Hematopoietic multipotent progenitor cell treated with erythropoietin and hydrocortisone succinate and interleukin-3 and kit ligand, for 15 days (in vitro differentiated cells): ENCODE measurements at places on chromosomes 16 and 17.
A peak's percentile ranks its signal among the peaks of the same experiment; 100 is the strongest.

DNA sequence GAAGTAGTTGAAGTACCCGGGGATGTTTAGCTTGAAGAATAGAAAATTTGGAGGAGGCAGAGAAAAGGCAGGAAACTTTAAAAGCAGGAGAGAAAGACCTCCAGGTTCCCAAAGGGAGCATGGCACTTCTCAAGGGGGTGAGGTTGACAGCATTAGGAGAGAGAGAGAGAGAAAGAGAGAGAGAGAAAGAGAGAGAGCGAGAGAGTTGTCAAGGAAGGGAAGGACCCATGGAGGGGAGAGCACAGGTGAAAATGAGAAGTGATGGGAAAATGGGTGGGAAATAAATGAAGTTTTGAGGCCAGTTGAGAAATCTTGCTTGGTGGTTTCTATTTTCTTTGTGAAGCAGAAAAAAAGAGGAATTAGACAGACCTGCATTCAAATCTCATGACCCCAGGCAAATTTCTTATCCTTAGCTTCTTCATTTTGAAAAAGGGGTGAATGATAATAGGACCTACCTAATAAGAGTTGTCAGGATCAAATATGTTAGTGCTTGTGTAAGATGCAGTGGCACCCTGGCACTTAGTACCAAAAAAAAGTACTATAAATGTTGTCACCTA lies 24.0 kb downstream of the PRKCB start:
- DNase-seq: no peak

GRCh38 chr17:15157051-15157450 lies 108.1 kb downstream of the PMP22 start:
- DNase-seq: no peak

DNA sequence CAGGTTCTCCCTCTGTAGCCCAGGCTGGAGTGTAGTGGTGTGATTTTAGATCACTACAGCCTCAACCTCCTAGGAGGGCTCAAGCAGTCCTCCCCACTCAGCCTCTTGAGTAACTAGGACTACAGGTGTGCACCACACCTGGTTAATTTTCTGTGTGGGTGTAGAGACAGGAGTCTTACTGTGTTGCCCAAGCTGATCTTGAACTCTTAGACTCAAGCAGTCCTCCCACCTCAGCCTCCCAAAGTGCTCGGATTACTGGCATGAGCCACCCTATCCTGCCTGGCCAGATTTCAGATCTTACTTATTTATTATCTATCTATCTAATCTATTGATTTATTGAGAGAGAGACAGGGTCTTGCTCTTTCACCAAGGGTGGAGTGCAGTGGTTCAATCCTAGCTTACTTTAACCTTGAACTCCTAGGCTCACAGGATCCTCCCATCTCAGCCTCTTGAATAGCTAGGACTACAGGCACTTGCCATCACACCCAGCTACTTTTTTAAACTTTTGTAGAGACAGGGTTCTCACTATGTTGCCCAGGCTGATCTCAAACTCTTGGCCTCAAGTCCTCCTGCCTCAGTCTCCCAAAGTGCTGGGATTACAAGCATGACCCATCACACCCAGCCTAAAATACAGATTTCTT lies 61.8 kb downstream of the TUBD1 start:
- DNase-seq: no peak

DNA sequence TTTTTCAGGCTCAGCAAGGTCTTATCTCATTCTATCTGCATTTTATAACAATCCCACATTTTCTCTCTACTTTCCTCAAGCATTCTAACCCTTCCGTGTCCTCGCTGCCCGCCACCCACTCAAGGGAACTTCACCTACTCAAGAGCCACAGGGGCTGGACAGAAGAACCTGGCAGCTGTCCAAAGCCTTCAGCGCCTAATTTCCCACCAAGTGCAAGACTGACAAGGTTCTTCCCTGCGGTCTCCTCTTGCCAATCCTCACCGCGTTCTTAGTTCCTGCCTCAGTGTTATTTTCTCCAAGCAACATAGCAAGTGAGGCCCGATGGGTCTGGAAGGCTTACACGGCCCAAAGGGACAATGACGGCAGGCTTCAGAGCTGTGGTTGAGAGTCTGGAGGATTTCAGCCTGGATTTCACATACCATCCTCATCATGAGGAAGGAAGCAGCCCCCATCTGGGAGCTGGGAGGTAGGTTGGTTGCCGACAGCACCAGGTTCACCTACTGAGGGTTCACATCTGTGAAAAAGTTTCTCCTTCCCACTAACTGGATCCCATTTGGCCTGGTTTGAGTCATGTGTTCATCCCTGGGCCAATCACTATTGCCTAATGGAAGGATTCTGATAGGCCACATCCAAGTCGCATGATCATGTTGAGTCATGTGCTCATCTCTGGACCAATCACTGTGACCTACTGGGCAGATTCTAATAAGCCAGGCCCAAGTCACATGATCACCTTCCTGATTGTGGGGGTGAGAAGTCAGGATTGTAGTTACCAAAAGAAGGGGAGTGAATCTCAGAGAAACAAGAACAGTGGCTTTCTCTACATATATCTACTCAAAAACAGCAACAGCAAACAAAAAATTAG lies 108.2 kb downstream of the N4BP1 start:
- no peak for DNase-seq

- no peak for DNase-seq
These were observed 1.7 kb downstream of the GINS2 start for GRCh38 chr16:85686912-85687591.

GRCh38 chr17:22600644-22601298 lies 908.4 kb downstream of the KCNJ18 start:
- no peak for DNase-seq

- DNase-seq: no peak
These were observed 26.7 kb downstream of the SAP30BP start for GRCh38 chr17:75693500-75694481.

DNA sequence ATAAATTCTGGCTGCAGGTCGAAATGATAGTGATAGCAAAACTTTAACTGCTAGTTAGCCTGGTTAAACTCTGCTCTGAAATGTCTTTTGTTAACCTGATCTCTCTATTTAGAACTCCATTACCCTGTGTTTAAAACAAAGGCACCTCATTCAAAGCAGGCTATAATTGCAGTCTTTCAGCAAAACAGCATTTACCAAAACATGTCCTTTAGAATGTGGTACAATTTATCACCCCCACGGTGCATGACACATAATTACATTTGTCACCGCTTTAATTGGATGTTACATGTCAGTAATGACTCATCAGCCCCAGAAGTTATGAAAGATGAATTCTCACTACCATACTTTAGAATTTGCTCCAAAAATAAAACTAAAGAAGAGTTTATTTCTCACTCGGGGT lies 295.4 kb downstream of the TOX3 start:
- DNase-seq: no peak

DNA sequence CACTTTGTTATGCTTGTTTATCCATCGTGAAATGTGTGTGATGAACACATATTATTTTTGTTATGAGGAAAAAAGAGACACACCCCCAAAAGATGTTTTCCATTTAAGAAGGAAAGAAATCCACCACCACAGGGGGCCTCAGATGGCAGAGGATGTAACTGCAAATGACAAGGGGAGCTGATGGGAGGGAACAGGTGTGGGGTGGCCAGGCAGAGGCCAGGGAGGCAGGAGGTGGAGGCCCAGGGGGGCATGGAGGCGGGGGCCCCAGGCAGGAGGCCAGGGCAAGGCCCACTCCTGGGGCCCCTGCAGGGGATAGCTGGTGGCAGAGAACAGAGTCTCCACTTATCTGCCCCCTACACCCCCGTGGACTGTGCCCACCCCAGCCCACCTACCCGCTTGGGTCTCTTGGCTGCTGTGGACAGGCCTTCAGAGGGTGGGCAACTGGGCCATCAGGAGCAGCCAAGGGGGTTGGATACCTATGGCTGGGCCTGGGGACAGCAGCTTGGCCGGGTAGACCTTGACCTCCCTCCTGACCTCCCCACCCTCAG lies 28.0 kb downstream of the PPL start:
- no peak for DNase-seq

DNA sequence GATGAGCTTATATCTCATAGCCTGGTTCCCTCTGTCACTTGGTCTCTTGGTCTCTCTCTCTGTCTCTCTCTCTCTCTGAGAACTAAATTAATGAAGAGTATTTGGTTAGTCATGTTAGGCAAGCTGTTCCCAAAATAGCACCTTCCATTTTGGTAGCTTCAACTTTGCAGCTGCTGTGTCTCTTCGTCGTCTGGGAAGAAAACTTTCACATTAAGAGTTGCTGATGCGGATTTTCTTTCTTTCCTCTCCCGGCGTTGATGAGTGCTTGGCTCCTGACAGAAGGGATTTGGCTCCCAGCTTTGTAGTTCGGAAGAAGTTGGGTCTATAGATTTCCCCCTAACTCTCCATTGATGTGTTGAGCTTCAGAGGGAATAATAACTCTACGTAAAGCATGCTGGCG lies at the start of gene RBFOX1:
Gene RBFOX1 (plus strand): TSS at position 235 of the 400 bp plus-strand sequence.
- no peak for DNase-seq

DNA sequence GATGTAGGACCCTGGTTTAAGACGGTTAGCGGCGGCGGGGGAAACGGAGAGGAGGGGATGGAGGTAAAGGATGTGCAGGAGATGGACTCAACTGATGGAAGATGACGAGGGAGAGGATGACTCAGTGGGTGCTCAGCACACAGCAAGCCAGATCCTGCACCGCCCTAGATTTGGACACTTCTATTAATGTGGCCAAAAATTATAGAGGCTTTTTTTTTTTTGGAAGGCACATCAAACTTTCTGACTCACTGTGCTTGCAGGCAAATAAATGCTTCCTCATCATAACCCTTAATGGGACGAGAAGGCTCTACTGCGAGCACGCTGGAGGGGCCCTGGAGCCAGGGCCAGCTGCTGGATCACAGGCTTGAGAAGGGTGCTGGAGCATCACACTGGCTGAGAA lies 36.0 kb downstream of the RTN4RL1 start:
- DNase-seq: no peak

DNA sequence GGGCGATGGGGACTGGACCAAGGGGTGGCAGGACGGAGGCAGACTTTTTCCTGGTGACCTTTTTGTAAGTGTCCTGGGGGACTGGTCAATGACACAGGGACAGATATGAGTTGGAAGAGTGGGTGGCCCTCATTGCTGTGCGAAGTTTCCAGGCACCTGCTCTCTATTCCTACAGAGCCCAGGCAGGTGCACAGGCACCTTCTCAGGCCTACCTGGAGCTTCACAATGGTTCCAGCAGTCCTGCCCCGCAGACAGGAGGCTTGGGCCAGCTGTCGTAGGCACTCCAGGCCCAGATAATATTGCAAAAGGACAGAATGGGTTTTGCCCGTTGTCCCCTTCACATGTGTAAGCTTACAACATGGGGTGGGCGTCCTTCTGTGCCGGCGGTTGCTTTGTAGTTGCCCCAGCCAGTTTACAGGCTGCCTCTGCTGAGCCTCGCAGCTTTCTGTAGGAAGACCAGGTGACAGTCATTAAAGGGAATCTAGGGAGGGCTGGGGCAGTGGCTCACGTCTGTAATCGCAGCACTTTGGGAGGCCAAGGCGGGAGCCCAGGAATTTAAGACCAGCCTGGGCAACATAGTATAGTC lies 84.3 kb downstream of the ARHGAP23 start:
- DNase-seq: no peak

DNA sequence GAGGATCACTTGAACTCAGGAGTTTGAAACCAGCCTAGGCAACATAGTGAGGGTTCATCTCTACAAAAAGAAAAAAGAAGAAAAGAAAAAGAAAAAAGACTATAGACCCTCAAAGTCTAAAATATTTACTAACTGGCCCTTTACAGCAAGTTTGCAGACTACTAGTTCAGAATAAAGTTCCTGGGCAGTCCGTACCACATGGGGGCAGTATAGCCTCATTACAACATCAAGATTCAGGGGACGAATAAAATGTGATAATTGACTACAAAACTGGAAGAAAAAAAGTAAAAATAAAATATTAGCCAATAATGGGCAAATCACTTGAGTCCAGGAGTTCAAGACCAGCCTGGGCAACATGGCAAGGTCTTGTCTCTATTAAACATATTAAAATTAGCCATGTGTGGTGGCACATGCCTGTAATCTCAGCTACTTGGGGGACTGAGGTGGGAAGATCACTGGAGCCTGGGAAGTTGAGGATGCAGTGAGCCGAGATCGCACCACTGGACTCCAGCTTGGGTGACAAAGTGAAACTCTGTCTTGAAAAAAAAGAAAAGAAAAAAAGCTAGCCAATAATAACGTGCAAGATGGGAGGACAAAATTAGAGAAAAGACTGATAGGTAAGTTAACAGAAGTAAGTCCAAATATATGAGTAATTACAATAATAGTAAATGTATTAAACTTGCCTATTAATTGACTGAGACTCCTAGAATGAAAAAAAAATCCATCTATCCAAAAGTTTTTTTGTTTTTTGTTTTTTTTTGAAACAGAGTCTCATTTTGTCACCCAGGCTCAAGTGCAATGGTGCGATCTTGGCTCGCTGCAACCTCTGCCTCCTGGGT lies 129.4 kb upstream of the SEC14L1 start:
- peak; percentile 65 for DNase-seq

GRCh38 chr17:56913353-56913866 lies 439 bp downstream of the TRIM25 start:
- no peak for DNase-seq

DNA sequence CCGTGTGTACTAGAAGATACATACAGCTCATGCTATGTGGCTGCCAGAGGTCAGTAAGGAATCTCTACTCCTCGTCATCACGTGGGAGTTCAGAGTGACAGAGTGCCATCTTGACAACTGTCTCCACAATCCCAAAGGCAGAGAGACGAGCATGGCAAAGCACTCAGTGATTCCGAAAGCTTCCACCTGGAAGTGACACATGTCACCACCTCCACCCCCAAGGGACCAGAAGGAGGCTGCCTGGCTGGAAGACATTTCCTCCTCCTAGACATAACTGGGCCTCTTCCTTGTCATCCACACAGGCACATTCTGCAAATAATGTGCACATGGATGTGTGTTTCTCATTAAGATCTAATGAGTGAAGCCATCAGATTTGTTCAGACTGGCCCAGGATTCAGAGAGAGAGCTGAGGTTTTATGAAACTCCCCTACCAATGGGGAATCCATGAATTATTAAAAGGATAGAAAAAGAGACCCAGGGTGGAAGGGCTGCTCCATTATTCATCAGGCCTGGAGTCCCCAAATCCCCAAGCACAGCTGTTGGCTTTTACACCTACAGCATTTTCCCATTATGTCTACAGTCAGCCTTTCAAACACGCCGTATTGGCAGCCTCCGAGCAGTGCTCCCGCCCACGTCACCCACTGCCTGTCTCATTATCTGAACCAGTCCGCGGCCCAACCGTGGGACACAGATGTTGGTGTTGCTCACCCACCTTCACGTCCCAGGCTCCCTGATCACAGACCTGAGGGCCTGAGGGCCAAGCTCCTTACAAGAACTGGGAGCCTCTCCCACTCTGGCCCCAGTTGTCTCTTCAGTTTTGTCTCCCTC lies 3.3 kb upstream of the CACNG5 start:
- DNase-seq: no peak
